ENCODE measurements at places on chromosomes 5 and 9.
A peak's percentile ranks its signal among the peaks of the same experiment; 100 is the strongest.

GRCh38 chr5:14325369-14325768 is 182.2 kb downstream of the TRIO start:
- no peak for DNase-seq

GRCh38 chr5:66213533-66213932 is 69.4 kb downstream of the SREK1 start:
- DNase-seq, result no peak

DNA sequence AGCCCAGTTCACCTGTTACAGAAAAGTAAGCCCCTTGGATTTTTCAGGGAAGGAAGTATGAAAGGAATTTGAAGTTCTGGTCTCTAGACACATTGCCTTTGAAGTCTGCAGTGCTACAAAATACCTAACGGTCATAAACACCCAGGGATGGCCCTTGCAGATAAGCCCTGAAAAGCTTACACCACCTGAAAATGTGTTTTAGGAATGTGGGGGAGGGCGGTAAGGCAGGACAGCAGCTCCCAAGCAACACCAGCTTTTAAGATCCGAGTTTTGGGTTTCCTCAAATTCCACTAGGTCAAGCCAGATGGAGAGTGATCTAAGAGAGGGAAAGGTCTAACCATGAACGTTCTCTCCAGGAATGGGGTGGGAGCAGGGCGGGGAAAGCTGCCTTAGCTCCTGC is 114.1 kb upstream of the PANK3 start:
- DNase-seq, result no peak

GRCh38 chr5:175385691-175386362 is 58.2 kb downstream of the DRD1 start:
- DNase-seq, result no peak

DNA sequence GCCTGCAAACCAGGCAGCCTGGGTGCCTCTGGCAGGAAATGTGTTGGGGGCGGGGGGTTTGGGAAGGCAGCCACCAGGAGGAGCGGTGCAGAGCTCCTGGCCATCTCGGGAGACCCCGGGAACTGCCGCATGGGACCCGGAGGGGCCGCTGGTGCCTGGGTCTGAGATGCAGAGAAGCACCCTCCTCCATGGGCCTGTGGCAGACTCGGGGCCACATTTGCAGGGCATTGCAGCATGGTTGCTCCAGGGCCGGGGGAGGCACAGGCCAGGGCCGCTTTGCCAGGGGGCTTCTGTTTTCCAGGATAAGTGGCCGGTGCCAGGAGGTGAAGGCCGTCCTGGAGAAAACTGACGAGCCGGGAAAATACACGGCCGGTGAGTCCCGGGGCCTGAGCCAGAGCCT is 1.7 kb downstream of the LCN1 start:
- DNase-seq, result no peak

DNA sequence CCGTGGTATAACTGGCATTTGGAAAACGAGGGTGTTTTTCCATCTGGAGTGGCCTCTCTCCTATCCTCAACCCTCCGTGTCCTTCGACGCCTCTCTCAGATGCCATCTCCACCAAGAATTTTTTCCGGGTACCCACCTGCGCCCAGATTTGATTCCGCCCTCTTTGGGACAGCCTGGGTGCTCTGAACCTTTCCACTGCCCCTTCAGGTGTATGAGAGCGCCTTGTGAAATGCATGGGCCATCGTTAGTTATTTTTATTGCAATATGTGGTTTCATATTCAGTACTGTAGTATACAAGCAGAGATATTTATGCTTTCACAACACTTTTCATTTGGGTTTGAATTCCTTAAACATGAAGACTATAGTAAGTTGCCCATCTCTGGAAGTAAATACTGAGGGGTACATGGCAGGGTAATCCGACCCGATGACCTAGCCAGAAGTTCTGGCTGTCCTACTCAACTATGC is 78.2 kb upstream of the IFNE start:
- no peak for DNase-seq

GRCh38 chr5:151200913-151201595 is 22.8 kb downstream of the CCDC69 start:
- no peak for DNase-seq

GRCh38 chr5:116564312-116564711 is 10.3 kb downstream of the SEMA6A start:
- DNase-seq, result no peak

- DNase-seq, result no peak
Measured at GRCh38 chr5:64625678-64626077, 64.6 kb upstream of the SHISAL2B start.

DNA sequence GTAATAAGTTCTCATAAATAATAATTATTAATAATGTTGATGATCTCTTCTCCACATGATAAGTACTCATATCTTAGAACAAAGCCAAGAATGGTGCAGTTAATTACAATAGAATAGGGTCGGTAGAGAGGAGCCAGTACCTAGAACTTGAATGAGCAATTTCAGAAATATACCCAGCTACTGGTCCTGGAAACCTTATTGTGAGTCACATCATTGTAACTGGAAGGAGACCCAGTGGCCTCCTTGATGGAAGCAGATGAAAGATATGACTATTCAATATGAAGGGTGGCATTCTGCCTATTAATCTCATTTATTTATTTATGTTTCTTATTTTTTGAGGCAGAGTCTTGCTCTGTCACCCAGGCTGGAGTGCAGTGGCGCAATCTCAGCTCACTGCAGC is 37.7 kb upstream of the SHOC1 start:
- DNase-seq, result no peak

- DNase-seq, result no peak
Measured at GRCh38 chr5:103145196-103145595, 25.1 kb downstream of the PPIP5K2 start.

- peak; percentile 62 for DNase-seq
Measured at GRCh38 chr9:135926402-135927194, 19.3 kb upstream of the CAMSAP1 start.

- DNase-seq, result no peak
Measured at GRCh38 chr5:53211799-53212198, 102.2 kb upstream of the MOCS2 start.

GRCh38 chr9:134647359-134648080 is 5.9 kb downstream of the COL5A1 start:
- DNase-seq, result no peak

DNA sequence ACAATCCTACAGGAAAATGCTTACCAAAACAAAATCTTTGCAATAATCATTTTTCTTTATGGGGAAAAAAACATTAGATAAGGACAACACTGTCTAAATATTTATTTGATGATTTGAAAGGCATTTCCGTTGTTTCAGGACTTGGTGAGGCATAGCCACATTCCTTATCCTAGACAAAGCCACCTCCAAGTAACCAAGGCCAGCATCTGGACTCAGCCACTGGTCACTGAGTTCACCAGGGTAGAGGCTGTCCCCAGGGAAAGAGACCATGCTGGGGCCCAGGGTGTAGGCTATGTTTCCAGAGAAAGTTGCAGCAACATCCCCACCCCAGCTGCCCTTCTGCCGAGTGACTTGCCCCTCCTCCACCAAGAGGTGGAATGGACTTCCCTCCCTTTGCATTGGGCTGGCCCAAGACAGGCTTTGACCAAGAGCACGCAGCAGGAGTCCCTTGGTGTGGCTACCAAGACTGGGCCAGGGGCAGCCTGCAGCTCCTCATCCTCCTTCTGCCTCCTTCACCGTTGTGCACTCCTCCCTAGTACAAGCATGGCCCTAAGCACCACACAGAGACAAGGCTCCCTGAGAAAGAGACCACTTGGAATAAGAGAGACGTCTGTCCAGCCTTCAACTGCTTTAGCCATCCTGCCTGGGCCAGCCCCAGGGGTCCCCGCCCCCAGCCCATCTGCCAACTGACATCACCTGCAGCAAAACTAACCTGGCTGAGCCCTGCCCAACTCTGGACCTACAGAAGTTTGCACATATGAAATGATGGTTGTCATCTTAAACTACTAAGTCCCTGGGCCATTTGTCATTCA is 68.1 kb upstream of the SPIN1 start:
- no peak for DNase-seq

- peak; percentile 56 for DNase-seq
Measured at GRCh38 chr5:114928644-114929462, 240.9 kb downstream of the TRIM36 start.

DNA sequence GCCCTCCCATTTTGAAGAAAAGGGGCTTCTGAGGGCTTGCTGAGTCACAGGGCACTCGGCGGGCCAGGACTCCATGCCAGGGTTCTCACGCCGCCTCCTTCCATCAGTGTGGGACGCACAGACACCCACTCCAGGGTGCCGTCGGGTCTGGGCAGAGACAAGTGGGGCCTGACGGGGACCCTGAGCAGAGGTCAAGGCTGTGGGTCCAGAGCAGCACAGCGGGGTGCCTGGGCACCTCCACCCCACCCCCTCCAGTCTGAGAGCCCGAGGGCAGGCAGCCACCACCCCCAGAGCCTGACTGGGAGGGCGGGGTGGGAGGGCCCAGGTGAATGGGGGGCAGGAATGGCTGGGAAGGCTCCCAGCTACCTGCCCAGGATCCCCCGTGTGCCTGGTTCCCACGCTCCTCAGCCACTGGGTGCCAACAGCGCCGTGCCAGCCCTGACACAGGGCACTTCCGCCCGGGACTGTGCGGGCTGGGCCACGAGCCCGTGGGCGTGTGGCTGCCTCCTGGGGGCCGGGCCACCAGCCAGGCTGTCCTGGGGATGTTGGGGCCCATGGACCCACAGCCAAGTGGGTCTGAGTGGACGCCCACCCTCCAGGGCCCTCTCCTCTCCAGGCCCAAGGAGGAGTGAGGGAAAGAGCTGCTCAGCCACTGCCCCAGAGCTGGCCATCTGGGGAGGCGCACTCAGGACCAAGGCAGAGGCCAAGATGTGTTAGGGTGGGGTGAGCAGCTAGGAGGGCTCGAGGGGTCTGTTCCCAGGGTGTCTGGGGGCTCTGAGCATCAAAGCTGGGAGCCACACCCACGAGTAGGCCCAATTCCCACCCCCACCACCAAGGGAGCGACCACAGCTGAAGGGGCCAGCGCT is 10.1 kb upstream of the NRARP start:
- DNase-seq, result peak; percentile 76

DNA sequence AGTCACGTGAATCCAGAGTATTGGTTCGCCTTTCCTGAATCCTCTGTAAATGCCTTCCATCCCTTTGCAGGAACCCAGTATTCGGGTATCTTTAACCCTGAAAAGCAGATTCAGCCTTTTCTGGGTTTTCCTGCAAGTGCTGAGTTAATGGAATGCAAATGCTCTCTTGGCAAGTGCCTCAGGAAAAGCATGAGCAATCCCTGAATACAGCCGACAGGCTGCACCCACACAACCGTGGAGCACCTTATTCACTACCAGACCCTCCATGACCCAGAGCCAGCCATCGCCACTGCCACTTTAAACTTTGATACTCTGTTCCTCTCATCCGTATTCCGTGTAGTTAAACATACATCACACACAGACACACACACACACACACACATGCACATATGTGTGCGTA is 54.4 kb downstream of the ZNF622 start:
- no peak for DNase-seq

DNA sequence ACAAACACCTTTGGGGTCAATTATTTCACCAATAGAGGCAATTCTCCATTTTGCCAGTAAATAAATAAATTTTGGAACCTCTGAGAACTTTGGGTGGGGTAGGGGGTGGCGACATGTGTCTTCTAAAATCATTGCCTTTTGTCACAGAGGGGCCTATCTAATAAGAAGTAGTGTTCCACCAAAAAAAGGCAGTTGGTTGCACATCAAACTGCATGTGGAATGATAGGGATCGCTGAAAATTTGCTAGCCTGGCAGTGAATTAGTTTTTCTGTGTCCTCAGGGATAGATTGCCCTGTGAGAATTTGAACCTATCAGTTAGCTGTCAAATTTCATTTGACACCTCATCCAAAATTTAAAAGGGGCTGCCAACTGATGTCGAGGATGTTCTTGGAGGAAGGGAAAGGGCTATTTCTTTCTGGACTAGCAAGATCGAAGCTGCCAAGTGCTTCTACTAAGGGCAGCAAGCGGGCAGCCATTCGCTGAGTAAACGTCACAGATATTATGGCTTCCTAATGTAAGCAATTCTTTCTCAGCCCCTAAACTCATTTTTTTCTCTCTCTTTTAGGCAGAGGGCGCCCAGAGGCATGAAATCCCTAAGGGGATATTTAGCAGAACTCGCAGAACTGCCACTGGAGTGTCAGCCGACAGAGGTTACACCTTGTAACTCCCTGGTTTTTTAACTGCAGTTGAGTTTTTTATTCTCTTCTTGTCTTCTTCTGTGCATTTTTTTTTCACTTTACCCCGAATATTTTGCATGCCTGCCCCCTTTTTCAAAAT is 2208.1 kb upstream of the WWC1 start:
- no peak for DNase-seq

- DNase-seq, result no peak
Measured at GRCh38 chr9:111917201-111917600, 20.6 kb downstream of the UGCG start.

GRCh38 chr5:74766418-74766848 is 484 bp downstream of the GFM2 start:
- no peak for DNase-seq

GRCh38 chr5:134038138-134038537 is 33.4 kb upstream of the VDAC1 start:
- DNase-seq, result no peak

DNA sequence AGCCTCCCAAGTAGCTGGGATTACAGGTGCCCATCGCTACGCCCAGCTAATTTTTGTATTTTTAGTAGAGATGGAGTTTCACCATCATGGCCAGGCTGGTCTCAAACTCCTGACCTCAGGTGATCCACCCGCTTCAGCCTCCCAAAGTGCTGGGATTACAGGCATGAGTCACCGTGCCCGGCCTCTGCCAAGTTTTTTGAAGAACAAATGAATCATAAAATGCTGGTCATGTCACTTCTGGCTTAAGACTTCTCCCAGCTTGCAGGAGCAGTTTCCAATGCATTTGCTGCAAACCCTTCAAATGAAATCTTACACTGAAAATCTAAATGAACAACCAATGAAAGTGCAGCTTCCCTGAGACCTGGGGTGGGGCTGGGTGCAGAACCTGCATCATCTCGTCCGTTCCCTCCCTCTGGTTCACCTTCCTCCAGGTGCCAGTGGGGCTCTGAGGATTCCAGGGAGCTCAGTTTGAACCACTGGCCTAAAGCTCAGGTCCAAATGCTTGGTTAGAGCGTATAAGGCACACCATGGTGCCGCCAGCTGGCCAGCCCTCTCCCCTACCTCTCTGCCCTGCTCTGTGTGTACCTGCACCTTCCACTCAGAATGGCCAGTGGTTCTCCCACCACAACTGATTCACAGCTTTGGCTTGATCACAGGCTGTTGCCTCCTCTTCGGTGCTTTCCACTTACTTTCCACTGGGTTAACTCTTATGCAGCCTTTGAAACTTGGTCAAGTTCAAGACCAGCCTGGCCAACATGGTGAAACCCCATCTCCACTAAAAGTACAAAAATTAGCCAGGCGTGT is 39.8 kb upstream of the FUBP3 start:
- no peak for DNase-seq

DNA sequence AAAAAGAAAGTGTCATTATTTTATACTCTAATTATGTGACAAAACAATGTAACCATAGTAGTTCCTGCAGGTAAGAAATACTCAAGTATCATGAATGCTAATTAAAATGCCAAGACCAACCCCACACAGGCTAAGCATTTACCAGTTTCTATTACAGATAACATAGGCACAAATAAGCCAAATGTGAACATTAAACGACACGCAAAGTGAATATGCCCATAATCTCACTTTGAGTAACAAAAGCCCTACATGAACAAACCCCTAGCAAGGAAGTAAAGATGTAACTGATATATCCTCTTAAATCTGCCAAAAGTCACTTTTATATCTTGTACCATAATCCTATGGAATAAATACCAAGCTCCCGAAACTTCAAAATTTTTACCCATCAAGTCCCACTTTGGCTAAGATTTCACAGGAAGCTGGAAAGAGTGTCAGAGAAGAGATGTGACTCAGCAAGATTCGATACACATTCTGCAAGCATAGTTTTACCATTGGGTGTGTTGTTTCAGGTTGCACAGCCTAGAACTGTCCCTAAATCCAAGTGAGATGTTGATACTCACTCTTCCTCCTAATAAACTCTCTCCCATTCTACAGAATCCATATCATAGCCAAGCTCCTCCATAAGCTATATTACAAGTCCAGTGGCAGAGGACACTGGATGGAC is 28.8 kb downstream of the TRPM6 start:
- no peak for DNase-seq
